Fibroblast of lung (primary cell): ENCODE measurements at places on chromosomes 13 and 19. TPM values are rescaled to one million over a fixed set of nuclear protein-coding genes. Genes with fewer than 3 reads are reported as not detected.

Gene ZNF446
- 8.2 and 9.4 TPM in 2 replicates for total RNA-seq

- no peak within 1 kb of the TSS for H3K4me3 ChIP-seq
- H3K27ac ChIP-seq, result no peak within 1 kb of the TSS
- no peak for DNase-seq
- no peaks in the 10 kb centered on the region for H3K36me3 ChIP-seq
- H3K27me3 ChIP-seq, result no peaks in the 10 kb centered on the region
- H3K4me1 ChIP-seq, result no peaks in the 10 kb centered on the region
Measured at GRCh38 chr19:7348587-7349230, at the start of gene ARHGEF18. Gene ARHGEF18, plus strand, starts transcription at chr19:7348937. Its CDS starts 13,954 bp downstream, at chr19:7362891.

DNA sequence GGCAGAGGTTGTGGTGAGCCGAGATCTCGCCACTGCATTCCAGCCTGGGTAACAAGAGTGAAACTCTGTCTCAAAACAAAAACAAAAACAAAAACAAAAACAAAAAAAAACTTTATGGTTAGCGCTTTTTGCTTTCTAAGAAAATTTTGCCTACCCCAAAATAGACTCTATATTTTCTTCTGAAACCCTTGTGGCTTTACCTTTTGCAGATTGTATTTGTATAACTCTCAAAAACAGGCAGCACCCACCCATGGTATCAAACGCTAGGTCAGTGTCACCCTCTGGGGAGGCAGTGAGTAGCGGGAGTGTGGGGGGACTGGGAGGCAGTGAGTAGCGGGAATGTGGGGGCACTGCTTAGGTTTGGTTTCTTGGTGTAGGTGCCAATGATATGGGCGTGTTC is 7.5 kb upstream of the SLC39A3 start:
- H3K27me3 ChIP-seq, result no peaks in the 10 kb centered on the region
- H3K4me1 ChIP-seq, result no peaks in the 10 kb centered on the region
- H3K27ac ChIP-seq, result no peak overlapping the region
- H3K4me3 ChIP-seq, result no peak overlapping the region

DNA sequence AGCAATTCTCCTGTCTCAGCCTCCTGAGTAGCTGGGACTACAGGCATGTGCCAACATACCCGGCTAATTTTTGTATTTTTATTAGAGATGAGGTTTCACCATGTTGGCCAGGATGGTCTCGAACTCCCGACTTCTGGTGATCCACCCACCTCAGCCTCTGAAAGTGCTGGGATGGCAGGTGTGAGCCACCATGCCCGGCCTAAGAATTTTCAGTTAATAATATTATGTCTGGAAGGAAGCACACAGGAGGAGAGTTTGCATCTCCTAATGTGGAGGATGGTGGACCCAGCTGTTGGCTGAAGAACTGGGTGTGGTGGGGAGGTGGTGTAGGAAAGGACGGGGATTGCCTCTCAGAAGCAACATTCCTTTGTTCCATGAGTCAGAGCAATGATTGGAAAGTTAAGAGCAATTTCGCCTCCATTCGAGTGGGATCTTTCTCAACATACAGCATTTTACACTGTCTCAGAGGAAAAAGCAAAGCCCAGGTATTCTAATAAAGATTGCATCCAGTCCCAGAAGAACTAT is 11.9 kb downstream of the PDCD2L start:
- H3K36me3 ChIP-seq, result peaks cover 1% of the 10 kb centered on the region
- H3K27me3 ChIP-seq, result no peaks in the 10 kb centered on the region
- no peak overlapping the region for H3K27ac ChIP-seq
- no peak for DNase-seq

GRCh38 chr19:4633140-4633967 is 6.0 kb upstream of the TNFAIP8L1 start:
- H3K4me1 ChIP-seq, result peaks cover 18% of the 10 kb centered on the region
- H3K27ac ChIP-seq, result no peak overlapping the region
- no peaks in the 10 kb centered on the region for H3K36me3 ChIP-seq
- no peak overlapping the region for H3K4me3 ChIP-seq

DNA sequence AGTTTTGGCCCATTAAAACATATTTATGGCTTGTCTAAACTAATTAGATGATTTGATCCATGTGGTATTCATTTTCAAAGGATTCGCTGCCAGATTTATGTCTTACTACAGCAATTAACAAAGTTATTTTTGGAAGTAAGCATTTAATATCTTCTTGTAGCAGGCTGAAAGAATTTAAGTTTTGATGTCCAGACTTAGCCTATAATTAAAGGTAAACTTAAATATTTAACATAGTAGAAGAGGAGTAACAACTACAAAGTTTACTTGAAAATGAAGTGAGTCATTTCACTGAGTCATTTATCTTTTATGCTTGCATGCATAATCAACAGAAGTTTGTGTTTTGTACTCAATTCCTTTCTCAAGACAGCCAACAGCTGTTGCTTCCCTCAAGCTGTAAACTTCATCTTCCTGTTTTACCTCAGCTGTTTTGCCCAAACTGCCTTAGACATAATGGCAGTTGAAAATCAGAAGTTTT is 58.1 kb downstream of the EDNRB start:
- H3K27ac ChIP-seq, result peak overlapping the region; percentile 41
- DNase-seq, result peak; percentile 90
- H3K27me3 ChIP-seq, result no peaks in the 10 kb centered on the region
- H3K4me3 ChIP-seq, result no peak overlapping the region

- H3K36me3 ChIP-seq, result no peaks in the 10 kb centered on the region
- DNase-seq, result no peak
- H3K27me3 ChIP-seq, result no peaks in the 10 kb centered on the region
- peaks cover 3% of the 10 kb centered on the region for H3K4me1 ChIP-seq
Measured at GRCh38 chr13:40536443-40537113, 129.9 kb downstream of the FOXO1 start.

- DNase-seq, result no peak
- peaks cover 4% of the 10 kb centered on the region for H3K4me1 ChIP-seq
- H3K4me3 ChIP-seq, result peak overlapping the region; percentile 78
- no peaks in the 10 kb centered on the region for H3K27me3 ChIP-seq
Measured at GRCh38 chr13:97975280-97975847, 21.9 kb downstream of the IPO5 start.

GRCh38 chr19:58097349-58097748 is 682 bp downstream of the ZSCAN18 start:
- peak overlapping the region; percentile 90 for H3K27ac ChIP-seq
- DNase-seq, result no peak
- H3K4me3 ChIP-seq, result peak overlapping the region; percentile 54
- H3K4me1 ChIP-seq, result no peaks in the 10 kb centered on the region
- H3K36me3 ChIP-seq, result no peaks in the 10 kb centered on the region
